ENCODE measurements at places on chromosomes 11 and 22. TPM values are rescaled to one million over a fixed set of nuclear protein-coding genes. Genes with fewer than 3 reads are reported as not detected.

DNA sequence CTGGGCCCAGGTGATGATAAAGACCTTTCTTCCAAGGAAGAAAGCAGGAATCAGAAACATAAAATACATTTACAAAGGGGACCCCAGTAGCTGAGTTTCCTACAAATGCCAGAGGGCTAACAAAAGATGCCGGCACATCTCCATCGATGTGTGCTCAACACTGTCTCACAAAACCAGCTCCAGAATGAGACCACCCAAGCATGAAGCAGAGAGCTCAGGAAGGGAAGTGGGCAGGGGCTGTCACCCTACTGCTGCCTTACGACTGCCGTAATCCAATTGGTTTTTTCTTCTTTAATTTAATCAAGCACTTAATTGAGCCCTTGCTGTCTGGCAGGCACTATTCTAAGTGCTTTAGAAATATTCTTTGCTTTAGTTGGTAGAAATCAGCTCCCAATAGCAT is 26.1 kb downstream of the SMCO4 start:
- peaks cover 49% of the 10 kb centered on the region for H3K4me1 ChIP-seq
- H3K27me3 ChIP-seq, result no peaks in the 10 kb centered on the region
- H3K36me3 ChIP-seq, result no peaks in the 10 kb centered on the region
- DNase-seq, result no peak

- no peak for DNase-seq
- H3K27me3 ChIP-seq, result peaks cover 33% of the 10 kb centered on the region
- no peaks in the 10 kb centered on the region for H3K36me3 ChIP-seq
- no peak overlapping the region for H3K27ac ChIP-seq
- no peak overlapping the region for H3K4me3 ChIP-seq
- H3K4me1 ChIP-seq, result no peaks in the 10 kb centered on the region
Observed at GRCh38 chr11:120144501-120144900, 6.6 kb upstream of the TRIM29 start.

GRCh38 chr11:126127898-126128297 is 65.2 kb upstream of the CDON start:
- H3K27ac ChIP-seq, result no peak overlapping the region
- no peak for DNase-seq
- peaks cover 30% of the 10 kb centered on the region for H3K4me1 ChIP-seq
- no peaks in the 10 kb centered on the region for H3K27me3 ChIP-seq

- no peaks in the 10 kb centered on the region for H3K4me1 ChIP-seq
- no peaks in the 10 kb centered on the region for H3K27me3 ChIP-seq
- DNase-seq, result no peak
- no peak overlapping the region for H3K4me3 ChIP-seq
Observed at GRCh38 chr11:78835646-78836045, 261.0 kb upstream of the NARS2 start.

The NTM gene
- 3.1 TPM for total RNA-seq

- no peak overlapping the region for H3K4me3 ChIP-seq
- H3K27me3 ChIP-seq, result no peaks in the 10 kb centered on the region
- no peak overlapping the region for H3K27ac ChIP-seq
- DNase-seq, result no peak
Observed at GRCh38 chr11:47071791-47072261, 104.9 kb downstream of the ARFGAP2 start.

The LRRC32 gene
- total RNA-seq, result 20.1 TPM

DNA sequence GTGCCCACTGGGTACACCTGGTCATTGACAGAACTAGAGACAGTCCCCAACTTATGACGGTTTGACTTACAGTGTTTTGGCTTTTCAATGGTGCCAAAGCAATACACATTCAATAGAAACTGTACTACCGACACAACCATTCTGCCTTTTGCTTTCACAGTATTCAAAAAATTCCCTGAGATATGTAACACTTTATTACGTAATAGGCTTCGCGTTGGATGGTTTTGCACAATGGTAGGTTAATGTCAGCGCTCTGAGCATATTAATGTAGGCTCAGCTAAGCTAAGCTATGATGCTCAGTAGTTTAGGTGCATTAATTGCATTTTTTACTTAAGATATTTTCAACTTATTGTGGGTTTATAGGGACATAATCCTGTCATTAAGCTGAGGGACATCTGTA is 105.1 kb upstream of the B3GAT1 start:
- no peak for DNase-seq
- H3K27me3 ChIP-seq, result no peaks in the 10 kb centered on the region
- no peak overlapping the region for H3K4me3 ChIP-seq
- H3K36me3 ChIP-seq, result no peaks in the 10 kb centered on the region

The SVIP gene
- total RNA-seq, result 24.9 TPM

- H3K27me3 ChIP-seq, result no peaks in the 10 kb centered on the region
- H3K4me1 ChIP-seq, result peaks cover 74% of the 10 kb centered on the region
- H3K36me3 ChIP-seq, result no peaks in the 10 kb centered on the region
- DNase-seq, result no peak
- no peak overlapping the region for H3K4me3 ChIP-seq
- no peak overlapping the region for H3K27ac ChIP-seq
Observed at GRCh38 chr11:12725863-12726682, 51.9 kb downstream of the TEAD1 start.

The TNNI2 gene
- not detected for total RNA-seq

- no peaks in the 10 kb centered on the region for H3K36me3 ChIP-seq
- no peak overlapping the region for H3K4me3 ChIP-seq
- H3K4me1 ChIP-seq, result peaks cover 22% of the 10 kb centered on the region
- DNase-seq, result no peak
- H3K27me3 ChIP-seq, result no peaks in the 10 kb centered on the region
- H3K27ac ChIP-seq, result no peak overlapping the region
Observed at GRCh38 chr11:96332126-96332771, 10.7 kb downstream of the MAML2 start.

The ASCL3 gene
- total RNA-seq, result not detected

DNA sequence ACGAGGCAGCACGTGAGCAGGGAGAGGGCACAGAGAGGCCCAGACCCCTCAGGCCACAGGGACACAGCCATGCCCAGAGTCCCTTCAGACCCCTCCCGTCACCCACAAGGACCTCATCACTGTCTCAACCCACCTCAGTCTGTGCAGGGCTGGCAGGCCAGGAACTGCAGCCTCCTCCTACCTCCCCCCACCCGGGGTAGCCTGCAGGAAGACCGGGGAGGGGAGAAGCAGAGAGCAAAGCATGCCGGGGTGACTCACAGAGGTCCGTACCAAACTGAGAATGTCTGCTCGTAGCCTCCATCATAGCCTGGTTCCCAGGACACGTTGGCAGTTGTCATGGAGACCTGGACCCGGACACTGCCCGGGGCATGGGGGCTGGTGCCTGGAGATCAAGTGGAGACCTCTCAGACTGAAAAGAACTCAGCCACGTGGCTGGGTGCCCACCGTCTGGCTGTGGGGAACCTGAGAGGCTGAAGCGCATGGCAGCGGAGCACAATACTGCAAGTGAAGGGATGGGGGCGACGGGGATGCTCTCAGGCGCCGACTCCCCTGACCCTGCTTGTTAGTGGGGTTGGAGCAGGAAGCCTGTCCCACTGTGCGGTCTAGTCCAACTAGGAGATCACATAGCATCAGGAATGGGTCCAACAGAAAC is 27.2 kb downstream of the IGSF9B start:
- H3K27ac ChIP-seq, result no peak overlapping the region
- DNase-seq, result no peak
- no peak overlapping the region for H3K4me3 ChIP-seq
- H3K36me3 ChIP-seq, result peaks cover 36% of the 10 kb centered on the region

DNA sequence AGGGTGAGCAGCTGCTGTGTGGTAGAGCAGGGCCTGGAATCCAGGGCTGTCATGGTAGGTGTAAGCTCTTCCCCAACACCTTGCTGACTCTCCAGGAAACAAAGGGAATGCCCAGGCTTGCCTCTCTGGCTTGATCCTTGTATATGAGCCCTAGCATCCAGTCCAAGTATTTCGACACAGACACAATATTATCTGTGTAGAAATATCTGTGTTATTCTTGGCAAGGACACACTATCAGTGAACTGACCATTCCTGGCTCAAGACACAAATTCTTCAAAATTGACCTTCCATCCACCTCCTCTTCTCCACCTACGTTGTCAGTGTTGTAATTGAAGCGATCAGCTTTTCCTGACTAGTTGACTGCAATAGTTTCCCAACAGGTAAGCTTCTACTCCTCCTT is 312.0 kb upstream of the NARS2 start:
- no peaks in the 10 kb centered on the region for H3K4me1 ChIP-seq
- no peak overlapping the region for H3K27ac ChIP-seq
- no peaks in the 10 kb centered on the region for H3K36me3 ChIP-seq
- no peak overlapping the region for H3K4me3 ChIP-seq
- no peaks in the 10 kb centered on the region for H3K27me3 ChIP-seq

GRCh38 chr11:60235321-60235720 is 7.6 kb downstream of the MS4A4E start:
- no peaks in the 10 kb centered on the region for H3K4me1 ChIP-seq
- peak overlapping the region; percentile 4 for H3K4me3 ChIP-seq
- no peaks in the 10 kb centered on the region for H3K36me3 ChIP-seq
- H3K27me3 ChIP-seq, result no peaks in the 10 kb centered on the region
- H3K27ac ChIP-seq, result no peak overlapping the region

DNA sequence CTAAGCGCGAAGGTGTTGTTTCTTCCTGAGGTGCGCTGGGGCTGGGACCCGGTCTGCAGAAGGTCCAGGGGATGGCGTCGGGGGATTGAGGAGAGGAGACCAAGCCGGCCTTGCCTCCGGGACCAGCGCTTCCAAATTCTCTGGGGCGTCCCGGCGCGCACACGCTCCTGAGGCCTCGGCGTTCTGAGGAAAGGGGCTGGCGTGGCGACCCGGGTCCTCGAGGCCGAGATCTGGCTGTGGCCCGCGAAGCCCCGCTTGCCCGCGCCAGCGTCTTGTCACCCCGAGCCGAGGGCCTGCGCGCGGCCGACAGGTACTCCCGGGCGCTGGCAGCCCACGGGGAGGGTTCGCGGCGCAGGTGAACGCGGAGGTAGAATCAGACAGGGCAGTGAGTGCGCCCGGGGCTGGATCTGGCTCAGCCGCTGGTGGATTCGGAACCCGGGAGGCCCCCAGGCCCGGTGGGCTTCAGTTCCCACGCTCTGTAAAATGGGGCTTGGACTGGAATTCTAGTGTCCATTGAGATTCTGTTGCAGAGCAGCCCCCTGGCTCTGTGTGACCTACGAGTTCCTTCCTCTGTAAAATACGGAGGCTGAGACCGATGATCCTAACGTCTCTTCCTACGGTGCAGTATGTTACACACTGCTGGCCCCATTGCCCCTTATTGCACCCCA is 14.7 kb downstream of the SSH3 start:
- peaks cover 9% of the 10 kb centered on the region for H3K4me1 ChIP-seq
- H3K36me3 ChIP-seq, result no peaks in the 10 kb centered on the region
- H3K4me3 ChIP-seq, result peak overlapping the region; percentile 70
- H3K27me3 ChIP-seq, result no peaks in the 10 kb centered on the region

- H3K36me3 ChIP-seq, result no peaks in the 10 kb centered on the region
- H3K4me3 ChIP-seq, result no peak overlapping the region
- no peak overlapping the region for H3K27ac ChIP-seq
- H3K27me3 ChIP-seq, result no peaks in the 10 kb centered on the region
- no peak for DNase-seq
- H3K4me1 ChIP-seq, result no peaks in the 10 kb centered on the region
Observed at GRCh38 chr11:22832315-22833015, 2.9 kb upstream of the SVIP start.

The PRG3 gene
- total RNA-seq, result not detected

GRCh38 chr11:133219543-133219942 is 312.8 kb downstream of the OPCML start:
- peaks cover 5% of the 10 kb centered on the region for H3K27me3 ChIP-seq
- H3K27ac ChIP-seq, result no peak overlapping the region
- no peak overlapping the region for H3K4me3 ChIP-seq
- DNase-seq, result no peak
- no peaks in the 10 kb centered on the region for H3K4me1 ChIP-seq
- no peaks in the 10 kb centered on the region for H3K36me3 ChIP-seq

The OR8B4 gene
- total RNA-seq, result not detected

The CTR9 gene
- total RNA-seq, result 14.7 TPM

GRCh38 chr11:116513894-116514293 is 258.9 kb downstream of the BUD13 start:
- no peak overlapping the region for H3K27ac ChIP-seq
- H3K27me3 ChIP-seq, result no peaks in the 10 kb centered on the region
- H3K4me1 ChIP-seq, result no peaks in the 10 kb centered on the region
- DNase-seq, result no peak
- H3K4me3 ChIP-seq, result no peak overlapping the region

DNA sequence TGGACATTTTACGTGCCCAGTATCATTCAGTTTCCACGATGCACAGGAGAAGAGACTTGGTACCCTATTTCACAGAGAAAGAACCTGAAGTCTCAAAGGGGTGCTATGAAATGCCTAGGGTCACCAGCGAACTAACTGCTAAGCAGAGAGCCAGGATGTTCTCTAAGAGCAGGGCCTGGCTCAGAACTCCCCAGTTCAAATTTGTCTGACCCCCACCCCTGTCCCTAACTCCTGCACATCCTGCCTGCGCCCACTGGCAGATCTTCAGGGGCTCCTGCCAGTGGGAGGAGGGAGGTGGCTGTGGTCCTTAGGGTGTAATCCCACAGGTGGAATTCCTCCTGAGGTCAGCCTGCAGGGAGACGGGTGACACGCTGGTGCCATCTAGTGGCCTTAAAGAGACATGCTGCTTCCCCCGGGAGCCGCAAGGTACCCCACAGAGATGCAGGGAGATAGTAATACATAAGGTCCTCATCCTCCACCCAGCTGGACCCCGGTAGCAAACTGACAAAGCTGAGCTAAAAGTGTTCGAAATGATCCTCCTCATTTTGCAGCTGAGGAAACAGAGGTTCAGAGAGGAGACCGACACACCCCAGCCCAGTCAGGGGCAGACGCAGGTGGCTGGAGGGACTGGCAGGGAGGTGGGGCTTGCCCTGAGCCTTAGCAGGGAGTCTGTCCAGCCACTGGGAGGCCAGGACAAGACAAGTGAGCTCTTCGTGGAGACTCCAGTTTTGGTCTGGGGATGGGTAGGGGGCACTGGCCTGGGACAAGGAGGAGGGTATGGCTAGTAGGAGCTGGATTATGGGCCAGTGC is 34.1 kb downstream of the MB start:
- H3K27me3 ChIP-seq, result no peaks in the 10 kb centered on the region
- no peaks in the 10 kb centered on the region for H3K36me3 ChIP-seq
- H3K4me3 ChIP-seq, result no peak overlapping the region
- H3K27ac ChIP-seq, result peak overlapping the region; percentile 47
- H3K4me1 ChIP-seq, result peaks cover 8% of the 10 kb centered on the region

The PKDREJ gene
- total RNA-seq, result not detected

GRCh38 chr11:11740073-11740702 is 101.6 kb upstream of the USP47 start:
- DNase-seq, result no peak
- H3K36me3 ChIP-seq, result no peaks in the 10 kb centered on the region
- H3K27me3 ChIP-seq, result no peaks in the 10 kb centered on the region
- no peak overlapping the region for H3K4me3 ChIP-seq

DNA sequence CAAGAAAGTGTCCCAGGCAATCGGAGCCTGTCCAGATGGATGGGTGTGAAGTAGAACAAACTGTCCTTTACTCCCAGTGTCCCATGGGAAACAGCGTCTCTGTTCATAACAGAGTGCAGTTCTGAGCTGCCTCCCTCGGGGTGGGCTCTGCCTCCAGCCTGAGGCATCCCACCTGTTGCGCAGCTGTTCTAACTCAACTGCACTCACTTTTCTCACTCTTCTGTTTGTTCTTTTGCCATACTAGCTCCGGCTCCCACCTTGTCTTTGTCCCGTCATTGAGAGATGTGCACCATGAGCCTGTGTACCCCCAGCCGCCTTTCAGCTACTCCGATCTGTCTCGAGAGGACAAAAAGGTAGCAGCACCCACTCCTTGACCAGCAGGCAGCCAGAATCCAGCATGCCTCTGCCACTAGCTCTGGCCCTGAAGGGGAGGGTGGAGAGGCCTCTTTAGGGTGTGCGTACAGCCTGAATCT is 20.7 kb upstream of the CDC42EP2 start:
- no peaks in the 10 kb centered on the region for H3K36me3 ChIP-seq
- H3K27me3 ChIP-seq, result no peaks in the 10 kb centered on the region
- DNase-seq, result no peak
- H3K4me3 ChIP-seq, result peak overlapping the region; percentile 24

Data from heart left ventricle (tissue), 16 donors.